Astrocyte (in vitro differentiated cells and primary cell): ENCODE measurements at places on chromosomes 6 and 20.
A peak's percentile ranks its signal among the peaks of the same experiment; 100 is the strongest.

DNA sequence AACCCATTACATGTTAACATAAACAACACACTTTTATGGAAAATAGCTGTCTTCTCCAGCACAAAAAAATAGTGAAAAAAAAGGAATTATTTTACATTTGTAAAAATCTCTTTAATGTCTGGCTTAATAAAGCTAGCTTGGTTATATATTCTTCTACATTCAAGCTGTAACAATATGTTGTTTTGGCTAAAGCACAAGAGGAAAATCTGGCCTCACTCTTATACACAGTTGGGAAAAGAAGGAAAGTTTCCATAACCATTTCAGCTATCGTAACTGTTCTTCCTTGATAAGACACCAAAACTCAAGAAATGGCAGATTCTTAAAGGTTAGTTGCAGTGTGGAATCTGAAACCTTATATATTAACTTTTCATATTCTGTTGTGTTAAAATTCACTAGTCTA, 7.6 kb downstream of the HLA-DOB start:
- H3K4me1 ChIP-seq: no peaks in the 10 kb centered on the region
- no peaks in the 10 kb centered on the region for H3K27me3 ChIP-seq
- H3K36me3 ChIP-seq: no peaks in the 10 kb centered on the region
- no peak overlapping the region for H3K27ac ChIP-seq
- no peak for DNase-seq

DNA sequence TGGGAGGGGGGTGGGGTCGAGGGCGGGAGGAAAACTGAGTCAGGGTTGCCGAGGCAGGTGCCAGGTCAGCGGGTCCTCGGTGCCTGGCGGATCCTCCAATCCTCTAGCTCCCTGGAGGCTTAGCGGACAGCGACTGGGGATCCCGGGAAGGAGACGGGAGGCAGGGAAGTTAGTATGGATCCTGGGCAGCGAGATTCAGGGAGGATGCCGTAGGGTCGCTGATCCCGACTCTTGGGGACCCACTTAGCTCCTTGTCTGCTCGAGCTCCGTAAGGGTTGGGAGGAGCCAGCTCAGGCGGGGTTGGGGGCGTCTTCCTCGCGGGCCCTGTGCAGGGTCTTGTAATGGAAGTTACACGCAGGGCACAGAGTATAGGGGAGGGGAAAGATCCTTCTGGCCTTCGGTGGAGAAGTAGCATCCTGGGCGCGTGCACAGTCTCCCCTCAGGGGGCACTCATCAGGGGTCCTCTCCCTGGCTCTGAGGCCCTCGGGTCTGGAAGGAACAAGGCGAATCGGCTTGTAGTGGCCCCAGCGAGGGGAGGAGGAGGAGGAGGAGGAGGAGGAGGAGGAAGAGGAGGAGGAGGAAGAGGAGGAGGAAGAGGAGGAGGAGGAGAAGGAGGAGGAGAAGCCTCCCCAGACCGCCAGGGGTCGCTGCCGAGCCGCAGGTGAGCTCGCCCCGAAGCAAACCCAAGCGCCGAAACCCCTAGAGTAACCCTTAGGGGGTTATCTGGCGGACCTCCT, 6.4 kb upstream of the SLC12A5 start:
- H3K4me3 ChIP-seq: no peak overlapping the region
- no peaks in the 10 kb centered on the region for H3K4me1 ChIP-seq
- no peak overlapping the region for H3K27ac ChIP-seq
- H3K36me3 ChIP-seq: no peaks in the 10 kb centered on the region
- peaks cover 47% of the 10 kb centered on the region for H3K27me3 ChIP-seq

GRCh38 chr6:144649085-144649484, 363.9 kb downstream of the UTRN start:
- no peaks in the 10 kb centered on the region for H3K36me3 ChIP-seq
- DNase-seq: no peak
- H3K27ac ChIP-seq: no peak overlapping the region

DNA sequence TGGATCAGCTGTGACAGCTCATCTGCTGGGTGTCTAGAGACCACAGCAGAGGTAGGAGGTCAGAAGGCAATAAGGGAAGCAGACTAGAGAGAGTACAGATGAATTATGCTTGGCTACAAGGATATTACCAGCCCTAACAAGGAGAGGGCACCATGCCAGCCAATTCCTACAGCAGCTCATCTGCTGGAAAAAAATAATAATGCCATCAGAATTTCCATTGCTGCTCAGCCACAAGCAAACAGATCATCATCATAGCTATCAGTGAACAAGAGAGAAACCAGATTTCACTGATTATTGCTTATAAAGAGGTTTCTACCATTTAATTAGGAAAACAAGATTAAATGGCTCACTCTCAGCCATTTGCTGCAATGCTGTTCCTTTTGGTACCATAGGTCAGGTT, 66.5 kb downstream of the PSMG4 start:
- H3K36me3 ChIP-seq: no peaks in the 10 kb centered on the region
- H3K27me3 ChIP-seq: no peaks in the 10 kb centered on the region
- peak; percentile 70 for DNase-seq
- H3K4me1 ChIP-seq: peaks cover 51% of the 10 kb centered on the region

DNA sequence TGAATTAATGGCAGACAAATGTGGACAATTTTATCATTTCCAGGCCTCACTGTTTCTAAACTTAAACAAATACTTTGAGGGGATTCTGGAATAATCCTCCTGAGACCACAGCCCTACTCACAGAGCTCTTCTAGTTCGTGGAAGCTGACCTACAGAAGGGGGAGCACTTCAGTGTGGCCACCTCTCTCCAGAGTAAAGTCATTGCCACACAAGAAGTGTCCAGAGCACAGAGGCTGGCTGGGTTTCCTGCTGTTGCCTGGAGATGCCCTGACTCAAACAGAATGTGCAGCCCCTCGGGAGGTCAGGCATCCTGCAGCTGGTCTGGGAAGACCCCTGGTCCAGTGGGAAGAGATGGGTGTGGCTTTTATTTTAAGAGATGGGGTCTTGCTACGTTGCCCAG, 110.9 kb downstream of the QRSL1 start:
- H3K4me1 ChIP-seq: no peaks in the 10 kb centered on the region
- DNase-seq: no peak
- no peaks in the 10 kb centered on the region for H3K36me3 ChIP-seq

DNA sequence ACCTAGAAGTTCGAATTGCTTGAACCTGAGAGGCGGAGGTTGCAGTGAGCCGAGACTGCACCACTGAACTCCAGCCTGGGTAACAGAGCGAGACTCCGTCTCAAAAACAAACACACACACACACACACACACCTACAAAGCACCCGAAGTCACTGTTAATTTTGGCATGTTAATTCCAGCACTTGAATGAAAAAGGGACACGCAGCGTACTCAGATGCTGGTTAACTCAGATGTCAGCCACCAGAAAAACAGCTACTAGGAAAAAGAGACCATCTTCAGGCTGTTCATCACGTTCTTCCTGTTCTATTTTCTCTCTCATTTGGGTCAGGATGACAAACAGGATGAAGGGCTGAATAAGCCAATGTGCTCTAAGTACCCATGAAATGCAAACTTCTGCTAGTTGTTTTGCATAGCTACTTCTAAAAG, 46.9 kb downstream of the BLOC1S5 start:
- no peaks in the 10 kb centered on the region for H3K36me3 ChIP-seq
- H3K27ac ChIP-seq: no peak overlapping the region
- no peak for DNase-seq
- H3K4me1 ChIP-seq: no peaks in the 10 kb centered on the region

- peaks cover 2% of the 10 kb centered on the region for H3K27me3 ChIP-seq
- no peak overlapping the region for H3K4me3 ChIP-seq
- H3K4me1 ChIP-seq: no peaks in the 10 kb centered on the region
- no peaks in the 10 kb centered on the region for H3K36me3 ChIP-seq
- H3K27ac ChIP-seq: no peak overlapping the region
Observed at GRCh38 chr6:50977796-50978195, 159.1 kb downstream of the TFAP2B start.

- no peak for DNase-seq
- no peak overlapping the region for H3K4me3 ChIP-seq
- no peak overlapping the region for H3K27ac ChIP-seq
- H3K4me1 ChIP-seq: no peaks in the 10 kb centered on the region
- no peaks in the 10 kb centered on the region for H3K36me3 ChIP-seq
Observed at GRCh38 chr20:24479106-24479505, 9.7 kb downstream of the SYNDIG1 start.

GRCh38 chr20:23943304-23943703, 45.3 kb downstream of the GGTLC1 start:
- no peak overlapping the region for H3K4me3 ChIP-seq
- H3K36me3 ChIP-seq: no peaks in the 10 kb centered on the region
- no peaks in the 10 kb centered on the region for H3K4me1 ChIP-seq
- H3K27ac ChIP-seq: no peak overlapping the region

- no peaks in the 10 kb centered on the region for H3K27me3 ChIP-seq
- H3K36me3 ChIP-seq: no peaks in the 10 kb centered on the region
- no peak for DNase-seq
- no peak overlapping the region for H3K27ac ChIP-seq
- no peak overlapping the region for H3K4me3 ChIP-seq
Observed at GRCh38 chr6:46921059-46921458, 679 bp downstream of the ADGRF5 start.
